ENCODE measurements at places on chromosomes 1 and 21.

GRCh38 chr1:164769486-164770130, 210.6 kb downstream of the PBX1 start:
- DNase-seq = no peak

DNA sequence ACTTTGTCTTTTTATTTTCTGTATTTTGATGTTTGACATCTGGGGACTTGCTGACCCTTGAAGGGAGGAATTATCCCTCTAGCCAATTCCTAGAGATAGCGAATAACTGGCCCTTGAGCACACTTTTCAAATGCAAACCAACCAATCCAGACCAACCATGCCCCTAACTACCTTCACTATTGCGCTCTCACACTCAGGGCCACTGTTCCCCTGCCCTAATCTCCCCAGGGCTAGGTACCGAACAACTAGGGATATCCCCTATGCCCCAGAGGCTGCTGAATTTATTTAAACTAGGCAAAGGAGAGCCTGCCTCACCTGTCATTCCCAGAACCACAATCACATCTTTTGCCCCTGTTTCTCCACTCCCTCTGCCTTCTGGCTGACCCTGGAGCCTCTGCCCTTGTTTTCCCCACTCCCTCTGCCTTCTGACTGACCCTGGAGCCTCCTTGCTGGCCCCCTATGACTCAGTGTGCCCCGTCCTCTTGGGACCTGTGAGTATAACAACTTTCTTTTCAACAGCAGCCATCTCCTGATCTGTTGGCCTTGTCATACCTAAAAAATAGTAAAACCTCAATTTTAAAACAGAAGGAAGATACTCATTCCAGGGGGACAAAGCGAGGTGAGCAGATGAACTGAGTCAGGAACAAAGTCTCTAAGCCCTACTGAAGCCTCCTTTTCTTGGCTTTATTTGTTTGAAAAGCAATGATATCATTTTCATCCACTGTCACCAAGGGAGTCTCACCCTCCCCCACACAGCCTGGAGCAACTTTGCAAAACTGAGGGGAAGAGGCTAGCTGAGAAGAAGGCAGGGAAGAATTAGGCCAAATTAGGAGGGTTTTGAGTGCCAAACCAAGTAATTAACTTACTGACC, 115.5 kb downstream of the NMNAT2 start:
- DNase-seq = no peak

GRCh38 chr21:44943686-44944550, 4.1 kb downstream of the SLX9 start:
- DNase-seq = no peak

DNA sequence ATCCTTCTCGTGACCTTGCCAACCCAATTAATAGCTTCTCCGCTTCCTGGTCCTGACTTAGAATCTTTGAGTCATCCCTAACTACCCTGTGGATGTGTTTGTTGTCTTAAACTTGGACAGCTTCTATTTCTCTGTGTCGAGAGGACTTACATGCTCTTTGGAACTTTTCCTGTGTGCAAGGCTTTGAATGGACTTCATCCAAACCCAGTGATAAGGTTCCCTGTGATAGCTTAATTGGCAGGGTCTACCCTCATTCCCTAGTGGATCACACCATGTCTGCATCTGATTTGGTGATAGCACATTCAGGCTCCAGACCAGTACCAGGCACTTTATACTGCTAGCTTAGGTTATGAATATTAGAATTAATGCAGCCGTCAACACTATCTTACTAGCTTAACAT, 378.2 kb upstream of the KAZN start:
- no peak for DNase-seq

GRCh38 chr21:43731891-43732711, 13.2 kb downstream of the PDXK start:
- DNase-seq = no peak

GRCh38 chr21:29174607-29175013, 44.2 kb downstream of the MAP3K7CL start:
- peak; percentile 60 for DNase-seq

- no peak for DNase-seq
These were observed 4.3 kb upstream of the ERI3 start for GRCh38 chr1:44359234-44359935.

GRCh38 chr1:9363061-9363471, 70.4 kb downstream of the SPSB1 start:
- DNase-seq = no peak

- DNase-seq = peak; percentile 67
These were observed 57.1 kb downstream of the ZC3H11B start for GRCh38 chr1:219555806-219556205.

- DNase-seq = no peak
These were observed 65.5 kb downstream of the SYT14 start for GRCh38 chr1:210003501-210003900.
